Large intestine (tissue), 12 donors: ENCODE measurements at places on chromosomes 6 and 20. TPM values are rescaled to one million over a fixed set of nuclear protein-coding genes. Genes with fewer than 3 reads are reported as not detected.

Gene MAS1
- polyA plus RNA-seq, result 0.01 TPM

Gene BTNL2
- polyA plus RNA-seq, result 0.18 TPM

Gene NT5DC1
- polyA plus RNA-seq, result 54.4 TPM

Gene HLA-DMB
- 23.9 TPM for polyA plus RNA-seq

Gene BFSP1
- 1.1 TPM for polyA plus RNA-seq

Gene RAET1L
- not detected for polyA plus RNA-seq

Gene MGME1
- polyA plus RNA-seq, result 33.3 TPM

Gene PM20D2
- polyA plus RNA-seq, result 28.1 TPM

Gene HTR1B
- 1.2 TPM for polyA plus RNA-seq

Gene SRMS
- polyA plus RNA-seq, result 0.16 TPM

GRCh38 chr6:45911691-45912090 lies 104.0 kb downstream of the CLIC5 start:
- peaks cover 24% of the 10 kb centered on the region for H3K36me3 ChIP-seq
- no peaks in the 10 kb centered on the region for H3K27me3 ChIP-seq
- no peaks in the 10 kb centered on the region for H3K4me1 ChIP-seq

DNA sequence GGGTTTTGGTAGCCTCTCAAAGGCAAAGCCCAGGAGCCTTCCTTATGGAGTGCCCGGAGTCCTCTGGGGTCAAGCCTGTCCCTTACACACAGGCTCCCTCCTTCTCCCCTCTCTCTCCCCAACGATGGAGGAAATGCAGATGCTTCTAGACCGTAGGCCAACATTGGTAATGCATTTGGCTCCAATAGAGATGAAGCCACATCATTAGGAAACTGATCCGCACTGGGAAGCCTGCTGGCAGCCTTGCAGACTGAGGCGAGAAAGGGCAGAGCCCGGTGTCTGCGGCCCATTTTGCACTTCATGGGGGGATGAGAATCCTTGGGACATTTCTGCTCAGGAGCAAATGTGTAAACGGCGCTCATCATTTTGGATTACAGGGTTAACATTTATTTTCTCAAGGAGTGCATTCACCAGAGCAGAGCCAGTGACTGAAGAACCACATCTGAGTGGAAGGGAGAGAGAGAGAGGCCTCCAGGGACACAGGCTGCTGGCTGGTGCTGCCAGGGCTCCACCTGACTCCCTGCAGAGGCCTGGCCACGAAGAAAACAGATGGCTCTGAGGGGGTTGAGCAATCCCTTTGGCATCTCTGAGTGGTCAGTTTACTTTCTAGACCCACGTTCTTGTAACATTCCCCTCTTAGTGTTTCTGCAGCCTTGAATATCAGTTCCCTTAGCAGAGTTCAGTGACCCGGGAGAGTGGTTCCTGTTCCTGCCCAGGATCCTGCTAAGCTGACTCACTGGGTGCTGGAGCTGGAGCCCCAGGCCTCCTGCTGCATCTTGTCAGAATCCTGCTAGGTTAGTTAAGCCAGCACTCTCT lies 4.4 kb upstream of the CST3 start:
- H3K27ac ChIP-seq, result no peak overlapping the region
- H3K4me1 ChIP-seq, result peaks cover 8% of the 10 kb centered on the region
- no peaks in the 10 kb centered on the region for H3K36me3 ChIP-seq
- H3K27me3 ChIP-seq, result no peaks in the 10 kb centered on the region
- H3K4me3 ChIP-seq, result no peak overlapping the region
- no peak for DNase-seq

DNA sequence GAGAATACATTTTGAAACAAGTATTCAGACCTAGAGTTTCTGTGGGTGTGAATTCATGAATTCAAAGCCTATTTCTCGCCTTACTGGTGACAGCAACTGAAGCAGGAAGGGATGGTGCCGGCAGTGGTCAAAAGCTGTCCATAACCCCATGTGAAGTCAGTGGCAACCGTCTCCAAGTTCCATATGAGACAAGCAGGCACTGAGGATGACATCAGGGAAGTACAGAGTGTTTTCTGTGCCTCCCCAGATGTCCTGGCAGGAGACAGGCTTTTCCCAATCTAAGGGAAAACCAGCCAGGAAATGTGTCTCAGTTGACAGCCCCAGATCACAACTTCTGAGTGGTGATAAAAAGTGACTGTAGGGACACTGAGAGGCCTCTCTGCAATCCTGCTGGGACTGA lies 66.6 kb downstream of the HIVEP2 start:
- no peak for DNase-seq
- H3K4me1 ChIP-seq, result peaks cover 18% of the 10 kb centered on the region
- H3K27me3 ChIP-seq, result no peaks in the 10 kb centered on the region
- H3K4me3 ChIP-seq, result no peak overlapping the region
- no peak overlapping the region for H3K27ac ChIP-seq
- no peaks in the 10 kb centered on the region for H3K36me3 ChIP-seq

DNA sequence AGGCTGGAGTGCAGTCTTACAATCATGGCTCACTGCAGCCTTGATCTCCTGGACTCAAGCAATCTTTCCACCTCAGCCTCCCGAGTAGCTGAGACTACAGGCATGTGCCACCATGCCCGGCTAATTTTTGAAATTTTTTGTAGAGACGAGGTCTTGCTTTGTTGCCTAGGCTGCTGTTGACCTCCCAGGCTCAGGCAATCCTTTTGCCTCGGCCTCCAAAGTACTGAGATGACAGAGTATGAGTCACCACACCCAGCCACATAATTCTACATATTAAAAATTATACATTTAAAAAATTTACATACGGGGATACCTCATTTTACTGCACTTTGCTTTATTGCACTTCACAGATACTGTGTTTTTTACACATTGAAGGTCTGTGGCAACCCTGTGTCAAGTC lies 115.1 kb downstream of the MAN1A1 start:
- no peaks in the 10 kb centered on the region for H3K27me3 ChIP-seq
- H3K27ac ChIP-seq, result no peak overlapping the region
- DNase-seq, result no peak

GRCh38 chr6:157688960-157689599 lies 134.0 kb upstream of the SNX9 start:
- DNase-seq, result peak; percentile 49
- H3K36me3 ChIP-seq, result no peaks in the 10 kb centered on the region
- H3K4me1 ChIP-seq, result no peaks in the 10 kb centered on the region
- H3K27ac ChIP-seq, result no peak overlapping the region

DNA sequence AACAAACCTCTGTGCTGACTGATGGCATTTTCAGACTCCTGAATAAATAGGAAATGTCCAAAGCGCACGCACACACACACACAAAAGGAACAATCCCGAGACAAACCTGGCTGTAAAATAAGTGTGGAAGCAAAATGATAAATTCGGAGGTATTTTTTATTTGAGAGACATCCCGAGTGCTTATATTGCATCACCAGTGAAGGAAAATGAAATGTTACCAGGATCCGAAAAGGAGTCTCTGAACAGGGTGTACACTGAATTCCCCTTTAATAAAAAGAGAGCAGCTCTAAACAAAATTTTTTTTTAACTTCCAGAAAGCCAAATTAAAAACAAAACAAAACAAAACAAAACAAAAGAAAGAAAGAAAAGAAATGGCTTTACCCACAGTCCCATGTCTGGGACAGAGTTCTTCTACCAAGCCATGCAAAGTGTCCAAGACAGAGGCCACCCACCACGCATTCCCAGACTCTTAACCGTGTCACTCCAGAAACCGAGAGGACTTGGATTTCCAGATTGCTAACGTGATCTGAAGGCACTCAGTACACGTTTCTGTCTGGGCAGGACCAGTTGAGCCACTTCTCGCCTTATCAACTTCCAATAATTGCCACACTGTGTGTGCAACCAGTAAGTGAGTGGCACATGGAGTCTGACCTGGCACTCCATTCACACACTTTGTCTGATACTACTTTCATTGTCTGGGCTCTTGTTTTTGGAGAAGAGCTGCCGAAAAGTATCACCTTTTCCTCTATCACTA lies 817 bp downstream of the ME1 start:
- no peaks in the 10 kb centered on the region for H3K36me3 ChIP-seq
- no peaks in the 10 kb centered on the region for H3K27me3 ChIP-seq
- peak overlapping the region; percentile 98 for H3K27ac ChIP-seq
- peaks cover 6% of the 10 kb centered on the region for H3K4me1 ChIP-seq
- DNase-seq, result peak; percentile 83

GRCh38 chr20:40587038-40587437 lies 102.0 kb downstream of the MAFB start:
- H3K36me3 ChIP-seq, result no peaks in the 10 kb centered on the region
- peaks cover 14% of the 10 kb centered on the region for H3K27me3 ChIP-seq
- no peak for DNase-seq
- H3K4me3 ChIP-seq, result no peak overlapping the region
- H3K4me1 ChIP-seq, result peaks cover 6% of the 10 kb centered on the region
- H3K27ac ChIP-seq, result no peak overlapping the region

GRCh38 chr20:60851826-60852704 lies 400.0 kb upstream of the CDH4 start:
- H3K36me3 ChIP-seq, result no peaks in the 10 kb centered on the region
- H3K4me1 ChIP-seq, result no peaks in the 10 kb centered on the region
- no peak overlapping the region for H3K4me3 ChIP-seq
- no peak overlapping the region for H3K27ac ChIP-seq

GRCh38 chr20:50310673-50311051 lies 120.0 kb downstream of the CEBPB start:
- no peak overlapping the region for H3K27ac ChIP-seq
- no peaks in the 10 kb centered on the region for H3K27me3 ChIP-seq
- H3K36me3 ChIP-seq, result no peaks in the 10 kb centered on the region
- peaks cover 31% of the 10 kb centered on the region for H3K4me1 ChIP-seq
- DNase-seq, result no peak
- no peak overlapping the region for H3K4me3 ChIP-seq

GRCh38 chr6:87793315-87793714 lies 91.3 kb upstream of the AKIRIN2 start:
- no peak overlapping the region for H3K27ac ChIP-seq
- DNase-seq, result no peak
- peaks cover 29% of the 10 kb centered on the region for H3K4me1 ChIP-seq
- H3K36me3 ChIP-seq, result no peaks in the 10 kb centered on the region
- H3K27me3 ChIP-seq, result no peaks in the 10 kb centered on the region

DNA sequence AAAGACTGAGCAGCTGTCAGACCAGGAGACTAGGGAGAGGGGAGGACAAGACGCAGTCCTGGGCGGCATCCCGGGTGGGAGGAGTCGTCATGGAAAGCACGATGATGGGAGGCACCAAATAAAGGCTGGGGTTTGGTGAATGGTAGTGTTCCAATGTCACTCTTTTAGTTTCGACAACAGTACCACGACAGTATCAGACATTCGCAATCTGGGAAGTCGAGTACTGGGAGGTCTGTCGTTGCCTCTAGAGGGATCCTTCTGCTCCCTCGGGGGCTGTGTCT lies 32.1 kb downstream of the PSMG4 start:
- H3K4me3 ChIP-seq, result no peak overlapping the region
- H3K36me3 ChIP-seq, result peaks cover 67% of the 10 kb centered on the region
- DNase-seq, result no peak
- H3K27ac ChIP-seq, result no peak overlapping the region
- H3K27me3 ChIP-seq, result no peaks in the 10 kb centered on the region

GRCh38 chr6:142692942-142693341 lies 252.0 kb downstream of the HIVEP2 start:
- no peaks in the 10 kb centered on the region for H3K27me3 ChIP-seq
- H3K4me3 ChIP-seq, result no peak overlapping the region
- DNase-seq, result peak; percentile 41
- H3K27ac ChIP-seq, result no peak overlapping the region
- H3K4me1 ChIP-seq, result peaks cover 6% of the 10 kb centered on the region

DNA sequence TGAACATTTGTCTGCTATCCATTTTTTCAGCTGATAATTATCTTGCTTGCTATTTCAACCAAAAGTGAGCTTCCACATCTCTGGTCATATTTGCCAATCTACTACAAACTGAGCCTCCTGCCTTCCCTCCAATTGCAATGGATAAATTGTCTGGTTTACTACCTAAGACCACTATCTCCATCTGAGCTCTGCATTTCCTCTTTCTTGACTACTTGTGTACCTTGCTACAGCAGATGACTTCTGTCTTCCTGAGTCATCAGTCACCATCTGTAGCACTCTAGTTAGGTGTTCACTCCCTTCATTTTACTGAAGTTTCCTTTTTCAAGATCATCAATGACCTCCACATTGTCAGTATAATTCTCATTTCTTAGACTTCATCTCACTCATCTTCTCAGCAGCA lies 33.5 kb upstream of the PHIP start:
- H3K36me3 ChIP-seq, result no peaks in the 10 kb centered on the region
- H3K27ac ChIP-seq, result no peak overlapping the region
- H3K27me3 ChIP-seq, result no peaks in the 10 kb centered on the region
- no peak for DNase-seq
- H3K4me1 ChIP-seq, result no peaks in the 10 kb centered on the region

DNA sequence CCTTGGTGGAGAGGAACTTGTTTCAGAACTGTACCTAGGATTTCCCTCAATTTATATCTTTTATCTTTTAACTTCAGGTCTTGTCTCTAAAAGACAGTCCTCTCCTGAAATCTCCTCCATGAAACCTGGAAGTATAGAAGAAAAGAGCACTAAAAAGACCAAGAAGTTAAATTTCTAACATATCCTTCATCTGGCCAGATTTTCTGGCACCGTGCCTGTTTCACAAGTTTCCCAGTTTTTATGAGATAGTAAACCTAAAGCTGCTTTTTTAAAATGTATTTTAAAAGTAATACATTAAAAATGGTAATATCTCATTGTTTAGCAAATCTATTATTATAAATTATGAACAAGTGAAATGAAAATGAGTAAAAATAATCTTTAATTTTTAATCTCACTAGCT lies 348.3 kb upstream of the RSPO3 start:
- no peaks in the 10 kb centered on the region for H3K36me3 ChIP-seq
- H3K4me1 ChIP-seq, result no peaks in the 10 kb centered on the region
- no peak overlapping the region for H3K27ac ChIP-seq
- H3K27me3 ChIP-seq, result no peaks in the 10 kb centered on the region
- H3K4me3 ChIP-seq, result no peak overlapping the region
- no peak for DNase-seq

GRCh38 chr6:43128926-43129325 lies 42.1 kb upstream of the SRF start:
- peaks cover 17% of the 10 kb centered on the region for H3K36me3 ChIP-seq
- DNase-seq, result no peak
- no peak overlapping the region for H3K4me3 ChIP-seq
- H3K27me3 ChIP-seq, result no peaks in the 10 kb centered on the region
- H3K27ac ChIP-seq, result no peak overlapping the region
- H3K4me1 ChIP-seq, result peaks cover 15% of the 10 kb centered on the region

DNA sequence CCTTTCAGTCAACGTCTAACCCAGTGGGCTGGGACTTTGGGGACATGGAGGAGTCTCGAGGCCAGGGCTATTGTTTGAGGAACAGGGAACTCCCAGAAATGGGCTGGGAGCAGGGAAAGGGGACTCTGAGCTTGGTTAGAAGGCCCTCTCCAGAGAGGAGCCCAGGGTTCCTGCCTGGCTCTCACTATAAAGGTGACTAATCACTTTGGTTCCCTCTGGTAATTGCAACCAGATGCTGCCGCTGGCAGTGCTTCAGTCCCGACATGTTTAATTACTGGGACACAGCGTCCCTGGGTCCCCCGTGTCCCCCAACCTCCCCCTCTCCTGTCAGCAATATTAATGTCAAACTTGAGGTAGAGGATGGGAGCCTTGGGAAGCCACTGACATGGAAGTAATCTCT lies 5.0 kb upstream of the GDF5 start:
- H3K27me3 ChIP-seq, result no peaks in the 10 kb centered on the region
- no peak overlapping the region for H3K27ac ChIP-seq
- no peak for DNase-seq
- no peaks in the 10 kb centered on the region for H3K36me3 ChIP-seq
- H3K4me3 ChIP-seq, result no peak overlapping the region
- H3K4me1 ChIP-seq, result no peaks in the 10 kb centered on the region
